Amniotic stem cell (primary cell): ENCODE measurements at places on chromosomes 6 and 20.

GRCh38 chr20:46573234-46573633 lies 22.8 kb upstream of the OCSTAMP start:
- DNase-seq = no peak

DNA sequence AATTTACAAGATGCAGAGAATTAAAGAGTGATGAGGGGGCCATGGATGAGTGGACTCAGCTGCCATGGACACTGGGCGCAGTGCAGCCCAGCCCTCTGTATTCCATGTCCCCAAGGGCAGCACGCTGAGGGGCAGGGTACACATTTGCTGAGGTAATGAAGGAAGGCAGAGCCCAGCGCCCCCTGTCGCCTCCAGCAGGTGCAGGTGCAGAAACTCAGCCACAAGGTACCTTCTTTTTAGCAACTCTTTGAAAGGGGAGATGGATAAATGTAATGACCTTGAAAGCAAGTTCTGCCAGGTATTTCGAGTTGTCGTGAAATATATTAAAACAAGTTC lies 7.1 kb downstream of the CD93 start:
- no peak for DNase-seq

GRCh38 chr20:48717095-48717672 lies 110.6 kb downstream of the PREX1 start:
- no peak for DNase-seq

- DNase-seq = no peak
These were observed 3.6 kb downstream of the GTSF1L start for GRCh38 chr20:43723186-43723585.

GRCh38 chr6:82783587-82784236 lies 281.9 kb downstream of the UBE3D start:
- no peak for DNase-seq

DNA sequence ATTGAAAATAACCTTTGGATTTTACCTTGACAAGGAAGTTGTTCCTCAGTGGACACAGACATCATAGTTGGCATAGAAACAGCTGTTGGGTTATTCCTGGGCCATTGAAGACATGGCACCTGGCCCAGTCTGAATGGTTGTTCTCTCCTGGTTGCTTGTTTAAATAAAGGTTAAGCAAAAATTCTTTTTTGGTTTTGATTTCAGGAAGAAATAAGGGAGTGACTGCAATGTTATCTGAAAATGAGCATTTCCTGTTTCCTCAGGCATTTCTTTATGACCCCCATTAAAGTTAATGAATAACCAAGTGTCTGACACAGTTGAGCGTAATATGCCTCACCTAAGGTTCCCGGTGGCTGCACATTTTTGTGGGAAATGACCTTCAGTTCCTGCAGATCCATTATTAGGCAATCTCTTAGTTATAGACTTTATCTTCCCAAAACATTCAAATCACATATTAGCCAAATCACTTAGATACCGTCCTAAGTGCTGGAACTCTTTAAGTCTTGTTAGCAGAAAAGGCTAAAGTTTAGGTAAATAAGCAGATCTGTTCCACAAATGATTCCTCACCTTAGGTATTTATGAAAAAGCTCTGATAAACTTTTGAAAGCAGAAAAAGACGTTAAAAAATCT lies 648.7 kb upstream of the FLRT3 start:
- DNase-seq = no peak

DNA sequence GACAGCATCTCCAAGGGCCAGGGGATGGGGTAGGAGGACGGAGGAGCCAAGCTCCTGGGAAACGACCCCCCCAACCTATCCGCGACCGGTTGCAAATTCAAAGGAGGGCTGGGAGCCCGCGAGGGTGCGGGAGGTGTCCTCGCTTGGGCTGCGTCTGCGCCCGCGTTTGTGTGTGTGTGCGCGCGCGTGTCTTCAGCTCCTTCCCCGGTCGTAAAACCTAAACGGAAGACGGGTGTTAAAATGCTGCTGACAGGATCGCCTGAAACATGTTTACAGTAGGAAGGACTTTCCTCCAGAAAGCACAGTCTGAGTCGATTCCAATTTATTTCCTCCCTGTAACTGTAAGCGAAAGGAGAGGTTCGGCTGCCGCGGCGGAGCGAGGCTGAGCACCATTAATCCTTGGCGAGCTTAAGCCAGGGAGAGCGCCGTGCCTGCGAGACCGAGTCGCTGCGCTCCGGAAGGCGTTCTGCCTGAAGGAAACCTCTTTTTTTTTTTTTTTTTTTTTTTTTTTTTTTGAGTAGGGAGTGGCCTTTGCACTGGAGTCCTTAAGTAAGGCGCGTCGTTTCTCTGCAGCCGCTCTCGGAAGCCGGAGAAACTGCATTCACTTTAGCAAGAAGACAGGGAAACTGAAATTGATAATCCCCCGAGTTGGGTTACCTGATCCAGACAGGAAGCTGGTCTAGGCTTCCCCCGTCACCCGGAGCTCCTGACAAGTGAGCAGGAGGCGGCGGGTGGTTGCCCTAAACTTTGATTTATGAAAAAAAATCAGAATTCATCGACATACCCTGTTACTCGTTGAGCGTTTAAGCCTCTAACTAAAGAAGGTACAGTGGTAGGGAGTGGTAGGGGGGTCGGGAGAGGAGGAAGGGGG lies 4.8 kb upstream of the SOX4 start:
- DNase-seq = peak; percentile 67

DNA sequence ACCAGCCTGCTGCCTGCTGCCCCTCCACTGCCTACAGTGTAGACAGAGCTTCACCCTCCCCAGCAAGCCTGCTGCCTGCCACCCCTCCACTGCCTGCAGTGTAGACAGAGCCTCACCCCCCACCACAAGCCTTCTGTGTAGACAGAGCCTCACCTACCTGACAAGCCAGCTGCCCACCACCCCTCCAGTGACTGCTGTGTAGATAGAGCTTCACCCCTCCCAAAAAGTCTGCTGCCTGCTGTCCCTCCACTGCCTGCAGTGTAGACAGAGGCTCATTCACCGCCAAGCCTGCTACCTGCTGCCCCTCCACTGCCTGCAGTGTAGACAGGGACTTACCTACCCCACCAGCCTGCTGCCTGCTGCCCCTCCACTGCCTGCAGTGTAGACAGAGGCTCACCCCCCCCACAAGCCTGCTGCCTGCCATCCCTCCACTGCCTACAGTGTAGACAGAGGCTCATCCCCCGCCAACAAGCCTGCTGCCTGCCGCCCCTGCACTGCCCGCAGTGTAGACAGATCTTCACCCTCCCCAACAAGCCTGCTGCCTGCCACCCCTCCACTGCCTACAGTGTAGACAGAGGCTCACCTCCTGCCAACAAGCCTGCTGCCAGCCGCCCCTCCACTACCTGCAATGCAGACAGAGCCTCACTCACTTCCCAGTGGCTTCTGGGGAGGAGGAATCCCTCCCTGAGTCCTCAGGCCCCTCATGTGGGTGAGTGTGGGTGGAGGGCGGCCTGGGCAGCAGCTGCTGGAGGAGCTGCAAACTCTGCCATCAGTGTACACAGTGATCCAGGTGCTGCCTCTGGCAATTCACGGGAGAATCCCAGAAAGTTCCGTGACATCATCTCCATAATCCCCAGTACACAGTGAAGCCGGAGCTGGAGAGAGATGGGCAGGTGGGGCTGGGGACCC lies 140.9 kb downstream of the DLL1 start:
- DNase-seq = no peak

DNA sequence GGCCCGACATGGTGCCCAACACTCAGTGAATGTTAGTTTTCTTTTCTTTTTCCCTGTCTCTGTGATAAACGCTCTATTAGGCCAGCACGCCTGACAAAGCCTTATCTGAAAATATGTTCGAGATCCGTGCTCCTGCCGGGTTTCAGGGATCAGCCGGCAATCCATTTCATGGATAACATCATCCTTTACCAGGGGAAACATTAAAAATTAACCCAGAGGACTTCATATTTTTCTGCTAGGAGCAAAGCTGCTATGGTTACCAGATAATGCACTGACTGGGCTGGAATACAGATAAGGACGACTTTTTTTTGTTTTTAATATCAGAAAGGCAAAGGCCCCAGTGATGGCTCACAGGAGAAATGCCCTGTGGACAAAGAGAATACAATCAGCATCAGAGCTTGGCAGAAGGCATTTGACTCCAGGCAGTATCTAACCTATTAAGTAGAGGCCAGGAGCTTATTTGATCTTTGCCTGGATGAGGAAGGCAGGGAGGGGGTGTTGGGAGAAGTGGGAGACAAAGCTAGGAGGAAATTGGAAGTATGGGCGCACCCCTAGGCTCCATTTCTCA lies 482.0 kb upstream of the CHD6 start:
- no peak for DNase-seq

DNA sequence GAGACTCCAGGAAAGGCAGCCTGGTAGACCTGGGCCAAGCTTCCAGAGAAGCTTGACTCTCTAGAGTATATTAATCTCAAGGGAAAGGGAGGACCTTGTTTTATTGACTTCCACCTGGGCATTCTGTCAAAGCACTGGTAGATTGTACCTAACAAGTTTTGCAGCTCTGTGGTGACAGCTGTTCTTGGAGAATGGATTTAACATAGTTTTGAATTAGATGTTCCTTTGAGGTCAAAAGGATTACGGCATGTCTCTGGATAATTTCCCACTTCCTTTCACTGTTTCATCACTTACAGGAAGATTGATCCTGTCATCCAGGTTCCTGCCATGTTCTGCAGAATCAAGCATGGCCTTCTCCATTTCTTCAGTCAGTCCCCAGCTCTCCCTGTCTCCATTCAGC lies 246.0 kb downstream of the PHACTR1 start:
- no peak for DNase-seq

DNA sequence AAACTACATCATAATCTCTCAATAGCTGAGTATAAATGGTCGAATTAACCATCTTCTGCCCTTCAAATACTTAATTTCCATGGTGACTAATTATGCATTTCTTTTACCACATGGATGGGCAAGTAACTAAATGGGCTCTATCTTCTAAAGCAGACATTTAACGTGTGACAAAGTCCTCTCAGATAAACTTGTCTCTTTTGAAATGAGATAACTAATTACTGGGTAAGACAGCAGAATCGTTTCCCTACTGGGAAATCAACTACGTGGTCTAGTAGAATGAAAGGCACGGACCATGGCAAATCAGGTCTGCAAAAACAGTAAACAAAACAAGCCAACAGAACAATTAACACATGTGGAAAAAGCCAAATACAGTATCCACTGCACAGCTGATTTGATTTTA lies 137.7 kb downstream of the BACH2 start:
- no peak for DNase-seq

GRCh38 chr20:3330046-3330741 lies 77.3 kb downstream of the DNAAF9 start:
- DNase-seq = no peak

GRCh38 chr20:10571313-10571815 lies 102.4 kb downstream of the JAG1 start:
- DNase-seq = no peak

- DNase-seq = no peak
These were observed 64.2 kb upstream of the MYLIP start for GRCh38 chr6:16064671-16065072.

DNA sequence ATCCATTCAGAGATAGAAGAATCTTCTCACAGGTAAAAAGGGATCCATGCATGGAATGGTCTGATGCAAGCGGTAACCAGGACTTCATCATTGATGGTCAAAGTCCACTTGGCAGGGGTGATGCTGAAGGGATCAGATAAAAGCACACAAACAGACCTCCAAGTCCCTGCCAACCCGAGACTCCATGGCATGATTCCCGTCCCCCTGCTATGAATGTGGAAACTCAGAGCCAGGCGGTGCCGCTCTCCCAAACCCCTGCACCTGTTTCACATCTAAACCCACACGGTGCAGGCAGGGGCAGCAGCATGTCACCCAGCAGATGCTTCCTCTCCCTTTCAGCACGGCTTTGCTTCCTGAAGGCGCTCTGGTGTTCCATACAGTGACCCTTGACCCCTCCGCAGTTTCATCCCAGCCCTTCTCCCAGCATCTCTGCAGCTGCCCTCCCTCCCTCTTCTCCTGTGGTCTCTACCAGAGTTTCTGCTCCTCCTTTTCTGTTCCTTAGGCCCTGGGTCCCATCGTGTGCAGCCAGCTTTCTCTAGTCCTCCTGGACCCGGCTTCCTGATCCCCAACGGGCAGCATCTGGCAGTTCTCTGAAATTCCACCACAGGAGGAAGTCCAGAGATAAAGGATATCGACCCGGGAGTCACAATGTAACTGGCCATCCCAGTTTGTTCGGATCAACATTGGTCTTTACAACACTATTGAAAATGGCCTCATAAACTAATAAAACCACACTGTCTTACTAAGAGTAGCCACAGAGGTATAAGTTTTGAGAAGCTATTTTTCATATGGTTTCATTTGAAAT lies 235.0 kb downstream of the TTLL2 start:
- DNase-seq = no peak

DNA sequence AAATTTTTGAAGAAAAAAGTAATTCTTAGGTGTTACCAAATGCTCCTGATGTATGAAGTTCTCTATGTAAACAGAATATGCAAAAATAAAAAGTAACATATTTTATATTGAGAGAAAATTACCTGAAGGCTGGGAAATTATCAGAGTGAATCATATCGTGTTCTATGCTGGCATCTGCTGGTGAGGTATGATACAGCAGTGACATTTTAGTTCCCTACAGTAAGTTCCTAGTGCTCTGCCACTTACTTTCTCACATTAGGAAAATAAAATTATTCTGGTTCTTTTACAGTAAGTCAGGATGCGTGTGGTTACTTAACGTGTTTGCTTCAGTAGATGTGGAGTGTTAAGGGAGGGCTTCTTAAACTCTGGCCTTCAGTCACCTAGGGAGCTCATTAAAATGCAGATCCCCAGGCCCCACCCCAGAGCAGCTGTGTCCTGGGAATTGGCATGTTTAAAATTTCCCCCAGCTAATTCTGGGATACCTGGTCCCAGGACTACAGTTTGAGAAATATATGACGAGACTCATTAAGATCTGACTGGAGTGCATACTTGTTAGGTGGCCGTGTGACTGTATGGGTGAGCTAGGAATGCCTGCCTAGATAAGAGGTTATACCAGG lies 3.2 kb downstream of the ACTR5 start:
- no peak for DNase-seq

- no peak for DNase-seq
These were observed 249.5 kb downstream of the ZFAND3 start for GRCh38 chr6:38068854-38069590.

DNA sequence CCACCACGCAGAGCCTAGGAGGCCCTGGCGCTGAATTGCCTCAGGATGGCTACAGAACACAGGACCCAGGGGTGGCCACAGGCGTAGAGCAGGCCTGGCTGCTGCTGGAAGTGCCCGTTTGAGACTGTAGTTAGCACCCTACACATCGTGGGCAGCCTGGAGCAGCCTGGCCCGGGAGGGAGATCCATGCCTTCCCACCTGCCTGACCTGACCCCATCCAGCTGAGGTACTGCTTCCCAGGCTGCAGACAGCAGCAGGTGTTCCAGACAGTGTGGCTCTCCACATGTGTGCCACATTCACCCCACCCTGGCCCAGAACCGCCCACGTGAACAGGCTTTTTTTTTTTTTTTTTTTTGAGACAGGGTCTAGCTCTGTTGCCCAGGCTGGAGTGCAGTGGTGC lies 20.9 kb upstream of the MAP1LC3A start:
- no peak for DNase-seq
